ENCODE measurements at places on chromosomes 12 and 14.

- DNase-seq: no peak
- H3K27ac ChIP-seq: no peak overlapping the region
- no peak overlapping the region for H3K4me3 ChIP-seq
Measured at GRCh38 chr12:10867381-10867780, 16.7 kb downstream of the PRH1 start.

- H3K4me3 ChIP-seq: no peak overlapping the region
- no peaks in the 10 kb centered on the region for H3K27me3 ChIP-seq
- no peak for DNase-seq
- no peaks in the 10 kb centered on the region for H3K4me1 ChIP-seq
- no peak overlapping the region for H3K27ac ChIP-seq
Measured at GRCh38 chr12:47491516-47492305, 214.1 kb downstream of the RPAP3 start.

- no peak for DNase-seq
- H3K4me1 ChIP-seq: no peaks in the 10 kb centered on the region
- no peaks in the 10 kb centered on the region for H3K36me3 ChIP-seq
- H3K4me3 ChIP-seq: no peak overlapping the region
- H3K27me3 ChIP-seq: no peaks in the 10 kb centered on the region
Measured at GRCh38 chr12:75665216-75665615, 153.8 kb upstream of the KRR1 start.

DNA sequence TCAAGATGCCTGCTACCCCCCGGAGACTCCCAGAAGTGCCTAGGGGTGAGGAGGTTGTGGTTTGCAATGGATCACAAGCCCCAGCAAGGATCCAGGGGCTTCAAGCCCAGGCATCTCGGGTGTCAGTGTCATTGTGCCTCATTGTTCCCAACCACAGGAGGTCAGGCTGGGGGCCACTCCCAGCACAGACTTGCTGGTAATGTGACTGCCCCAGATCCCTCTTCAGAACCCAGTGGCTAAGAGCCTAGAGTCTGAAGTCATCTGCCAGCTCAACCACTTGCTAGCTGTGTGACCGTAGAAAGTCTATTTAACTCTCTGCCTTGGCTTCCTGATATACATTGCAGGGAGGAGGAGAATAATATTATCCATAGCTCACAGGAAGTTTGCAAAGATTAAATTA, 7.7 kb upstream of the ASB2 start:
- H3K4me1 ChIP-seq: no peaks in the 10 kb centered on the region
- no peaks in the 10 kb centered on the region for H3K27me3 ChIP-seq
- DNase-seq: no peak
- H3K36me3 ChIP-seq: no peaks in the 10 kb centered on the region

DNA sequence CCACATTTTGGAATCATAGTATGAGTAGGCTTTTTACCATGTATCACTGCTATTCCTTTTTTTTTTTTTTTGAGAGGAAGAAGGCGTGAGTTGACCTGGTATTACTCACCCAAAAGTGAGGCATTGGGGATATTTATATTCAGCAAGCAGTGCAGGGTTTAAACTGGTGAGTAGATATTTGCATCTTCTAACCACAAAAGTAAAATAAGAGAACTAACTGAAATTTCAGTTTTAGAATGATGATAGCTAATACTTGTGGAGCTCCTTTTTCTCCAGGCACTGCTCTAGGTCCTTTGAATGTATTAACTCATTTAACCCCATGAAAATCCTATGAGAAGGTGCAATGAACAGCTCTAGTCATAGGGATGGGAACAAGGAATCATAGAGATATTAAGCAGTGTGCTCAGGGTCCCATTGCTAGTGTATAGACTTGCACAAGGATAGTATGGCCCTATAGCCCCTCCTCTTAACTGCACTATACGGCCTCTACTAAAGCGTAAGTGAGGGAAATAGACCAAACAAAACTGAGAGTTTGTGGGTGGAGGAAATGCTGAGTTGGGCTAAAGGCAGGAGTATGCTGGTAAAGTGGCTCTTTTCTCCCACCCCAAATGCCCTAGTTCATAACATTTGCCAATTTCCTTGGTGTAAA, 104.3 kb upstream of the MAX start:
- no peak overlapping the region for H3K4me3 ChIP-seq
- H3K36me3 ChIP-seq: no peaks in the 10 kb centered on the region
- peaks cover 12% of the 10 kb centered on the region for H3K4me1 ChIP-seq
- H3K27ac ChIP-seq: no peak overlapping the region
- no peaks in the 10 kb centered on the region for H3K27me3 ChIP-seq

- no peaks in the 10 kb centered on the region for H3K36me3 ChIP-seq
- H3K27me3 ChIP-seq: peaks cover 22% of the 10 kb centered on the region
- peaks cover 30% of the 10 kb centered on the region for H3K4me1 ChIP-seq
- no peak overlapping the region for H3K4me3 ChIP-seq
Measured at GRCh38 chr12:53754633-53755264, 3.0 kb upstream of the CISTR start.

- peaks cover 4% of the 10 kb centered on the region for H3K4me1 ChIP-seq
- no peaks in the 10 kb centered on the region for H3K27me3 ChIP-seq
- DNase-seq: no peak
- no peak overlapping the region for H3K4me3 ChIP-seq
Measured at GRCh38 chr12:1598757-1599156, 4.4 kb upstream of the FBXL14 start.

DNA sequence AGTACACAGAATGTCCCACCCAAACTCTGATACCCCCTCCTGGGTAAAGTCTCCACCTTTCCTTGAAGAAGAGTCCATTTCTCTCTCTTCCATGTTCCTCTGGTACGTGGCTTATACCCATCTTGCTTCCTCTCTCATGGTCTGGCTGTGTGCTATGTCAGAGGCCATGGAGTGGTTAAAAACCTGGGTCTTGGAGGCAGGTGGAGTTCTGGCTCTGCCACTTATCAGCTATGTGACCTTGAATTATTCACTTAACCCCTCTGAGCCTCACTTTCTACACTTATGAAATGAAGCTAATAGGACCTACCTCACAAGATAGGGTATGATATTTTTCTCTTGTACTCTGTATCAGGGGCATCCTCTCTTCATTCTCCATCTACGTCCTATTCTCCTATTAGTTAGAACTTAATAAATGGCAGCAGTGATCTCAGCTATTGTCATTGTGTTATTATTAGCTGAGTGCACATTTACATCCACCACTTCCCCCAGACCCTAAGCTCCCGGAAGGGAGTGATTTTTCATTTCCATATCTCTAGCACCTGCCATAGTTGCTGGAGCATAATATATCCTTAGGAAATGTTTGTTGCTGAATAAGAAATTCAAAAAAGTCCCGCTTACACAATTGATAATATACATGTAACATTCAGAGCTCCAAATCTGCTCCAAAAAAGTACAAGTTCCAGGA, 59.8 kb upstream of the NOS1 start:
- no peaks in the 10 kb centered on the region for H3K36me3 ChIP-seq
- H3K27ac ChIP-seq: no peak overlapping the region
- H3K4me1 ChIP-seq: no peaks in the 10 kb centered on the region
- H3K27me3 ChIP-seq: no peaks in the 10 kb centered on the region

DNA sequence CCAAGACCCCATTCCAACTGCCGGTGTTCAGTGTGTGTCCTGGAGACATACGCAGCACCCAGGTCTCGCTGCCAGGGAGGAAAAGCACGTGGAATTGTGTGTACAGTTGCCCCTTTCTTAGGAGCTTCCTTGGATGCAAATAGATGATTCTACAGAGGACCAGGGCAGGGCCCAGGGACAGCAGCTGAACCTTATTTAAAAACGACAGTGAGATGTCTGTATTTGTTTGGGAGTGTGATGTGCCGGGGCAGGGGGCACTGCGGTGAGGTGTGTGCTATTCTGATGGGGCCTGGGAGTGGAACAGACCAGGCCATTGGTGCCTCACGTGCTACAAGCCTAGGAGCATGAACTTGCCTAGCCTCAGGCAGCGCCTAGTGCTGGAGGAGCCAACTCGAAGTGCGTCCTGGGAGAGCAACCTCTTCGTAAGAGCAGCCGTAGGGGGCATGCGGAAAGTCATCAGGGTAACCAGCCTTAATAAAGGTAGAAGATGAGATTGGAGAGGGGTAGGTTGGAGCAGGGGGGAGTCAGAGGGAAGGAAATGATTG, 98.3 kb upstream of the ESRRB start:
- H3K27ac ChIP-seq: no peak overlapping the region
- H3K36me3 ChIP-seq: no peaks in the 10 kb centered on the region
- no peaks in the 10 kb centered on the region for H3K4me1 ChIP-seq
- no peak overlapping the region for H3K4me3 ChIP-seq
- DNase-seq: no peak
- H3K27me3 ChIP-seq: no peaks in the 10 kb centered on the region

DNA sequence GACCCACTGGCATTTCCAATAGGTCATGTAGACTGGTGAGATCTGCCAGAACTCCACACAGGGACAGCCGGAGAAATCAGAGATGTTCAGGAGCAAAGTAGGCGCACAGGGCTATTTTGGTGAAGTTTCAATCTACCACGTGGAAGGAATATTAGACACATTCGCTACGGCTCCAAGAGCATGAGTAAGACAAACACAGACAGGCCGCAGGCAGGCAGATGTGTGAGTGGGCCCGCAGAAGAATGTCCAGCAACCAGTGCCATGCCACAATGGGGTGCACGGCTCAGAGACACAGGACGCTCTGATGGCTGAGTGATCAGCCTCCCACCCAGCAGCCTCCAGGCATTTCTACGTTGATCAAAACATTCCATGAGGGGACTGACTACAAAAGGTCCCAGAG, 10.4 kb downstream of the SLC15A4 start:
- no peak overlapping the region for H3K27ac ChIP-seq
- DNase-seq: no peak
- H3K36me3 ChIP-seq: peaks cover 31% of the 10 kb centered on the region
- no peak overlapping the region for H3K4me3 ChIP-seq
- H3K4me1 ChIP-seq: peaks cover 28% of the 10 kb centered on the region

All from upper lobe of right lung (tissue), 1 donor.